ENCODE measurements at places on chromosomes 2 and 18.

DNA sequence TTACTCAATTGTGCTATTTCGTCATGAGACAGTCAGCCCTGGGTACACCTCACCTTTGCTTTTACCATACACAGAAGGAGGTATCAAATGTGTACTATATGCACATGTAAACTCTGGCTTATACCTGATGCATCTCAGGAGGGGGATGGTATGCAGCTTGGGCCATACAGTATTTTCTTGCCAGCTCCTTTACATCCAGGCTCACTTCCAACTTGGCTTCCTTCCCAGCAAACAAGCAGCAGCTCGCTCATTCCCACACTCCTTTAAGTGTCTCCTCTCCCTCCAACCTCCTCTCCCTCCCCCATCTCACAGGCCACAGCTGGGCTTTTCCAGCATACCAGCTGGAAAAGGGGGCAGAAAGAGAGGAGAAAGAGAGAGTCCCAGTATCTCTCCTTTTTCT lies 9.6 kb downstream of the MARCHF4 start:
- no peak for DNase-seq

- no peak for DNase-seq
Measured at GRCh38 chr2:112606547-112606946, 22.1 kb downstream of the CHCHD5 start.

DNA sequence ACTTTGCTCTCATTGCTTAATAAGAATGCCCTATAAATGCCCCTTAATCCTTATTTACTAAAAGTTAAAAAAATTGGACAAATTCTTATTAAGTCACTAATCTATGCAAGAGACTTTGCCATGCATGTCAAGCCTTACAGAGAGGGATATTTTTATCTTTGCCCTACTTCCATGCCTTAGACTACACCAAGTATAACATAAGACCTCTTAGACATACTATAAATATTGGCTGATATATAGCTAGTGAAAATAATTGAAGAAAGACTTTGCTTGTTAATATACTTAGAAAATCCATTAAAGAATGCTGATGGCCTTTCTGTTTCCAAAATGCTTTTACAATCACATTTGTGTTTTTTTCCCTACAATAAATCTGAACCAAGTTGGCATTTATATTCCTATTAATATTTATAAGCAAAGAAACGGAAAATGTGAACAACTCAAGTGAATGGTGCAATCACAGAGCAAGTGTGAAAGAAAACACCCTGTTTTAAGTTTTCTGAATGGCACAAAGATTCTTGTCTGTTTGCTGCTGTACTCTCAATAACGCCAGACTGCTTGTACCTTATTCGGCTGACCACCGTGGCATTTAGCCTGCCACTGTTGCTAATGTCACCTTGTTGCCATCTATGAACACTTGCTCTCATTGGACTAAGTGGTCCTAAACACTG lies 105.0 kb downstream of the MC4R start:
- no peak for DNase-seq

DNA sequence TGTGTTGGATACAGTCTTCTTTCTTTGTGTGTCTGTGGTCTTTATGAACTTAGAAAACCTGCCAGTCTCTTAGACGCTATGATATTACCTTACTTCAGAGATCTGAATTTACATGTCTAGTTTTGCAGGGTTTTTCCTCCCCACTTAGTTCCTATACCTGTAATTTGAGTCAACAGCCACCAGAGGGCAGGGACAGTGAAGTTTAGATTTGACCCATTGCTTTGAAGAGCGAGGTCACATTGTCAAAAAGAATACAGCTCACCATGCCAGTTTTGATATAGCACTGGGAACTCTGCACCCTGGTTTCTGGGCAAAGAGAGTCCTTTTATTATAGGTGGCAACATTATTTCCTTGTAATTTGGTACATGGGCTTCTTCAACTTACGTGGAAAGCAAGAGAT lies 102.3 kb downstream of the MAPK4 start:
- no peak for DNase-seq

DNA sequence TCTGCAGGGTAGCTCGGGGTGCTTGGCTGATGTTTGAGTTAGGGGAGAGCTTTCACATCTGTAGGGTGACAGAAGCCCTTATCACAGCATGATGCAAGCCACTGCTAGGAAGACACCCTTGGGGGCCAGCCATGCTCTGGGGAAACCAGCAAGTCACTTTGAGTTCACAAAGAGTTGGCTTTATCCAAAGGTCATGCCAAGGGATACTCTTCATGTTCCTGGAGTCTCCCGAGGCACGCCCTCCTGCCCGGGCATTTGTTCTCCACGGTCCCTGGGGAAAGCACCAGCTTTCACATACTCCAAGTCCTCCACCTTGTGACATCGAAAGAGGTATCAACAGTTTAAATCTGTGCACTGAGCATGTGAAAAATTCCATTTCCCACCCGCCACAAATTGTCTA lies 227.7 kb downstream of the VAPA start:
- no peak for DNase-seq

DNA sequence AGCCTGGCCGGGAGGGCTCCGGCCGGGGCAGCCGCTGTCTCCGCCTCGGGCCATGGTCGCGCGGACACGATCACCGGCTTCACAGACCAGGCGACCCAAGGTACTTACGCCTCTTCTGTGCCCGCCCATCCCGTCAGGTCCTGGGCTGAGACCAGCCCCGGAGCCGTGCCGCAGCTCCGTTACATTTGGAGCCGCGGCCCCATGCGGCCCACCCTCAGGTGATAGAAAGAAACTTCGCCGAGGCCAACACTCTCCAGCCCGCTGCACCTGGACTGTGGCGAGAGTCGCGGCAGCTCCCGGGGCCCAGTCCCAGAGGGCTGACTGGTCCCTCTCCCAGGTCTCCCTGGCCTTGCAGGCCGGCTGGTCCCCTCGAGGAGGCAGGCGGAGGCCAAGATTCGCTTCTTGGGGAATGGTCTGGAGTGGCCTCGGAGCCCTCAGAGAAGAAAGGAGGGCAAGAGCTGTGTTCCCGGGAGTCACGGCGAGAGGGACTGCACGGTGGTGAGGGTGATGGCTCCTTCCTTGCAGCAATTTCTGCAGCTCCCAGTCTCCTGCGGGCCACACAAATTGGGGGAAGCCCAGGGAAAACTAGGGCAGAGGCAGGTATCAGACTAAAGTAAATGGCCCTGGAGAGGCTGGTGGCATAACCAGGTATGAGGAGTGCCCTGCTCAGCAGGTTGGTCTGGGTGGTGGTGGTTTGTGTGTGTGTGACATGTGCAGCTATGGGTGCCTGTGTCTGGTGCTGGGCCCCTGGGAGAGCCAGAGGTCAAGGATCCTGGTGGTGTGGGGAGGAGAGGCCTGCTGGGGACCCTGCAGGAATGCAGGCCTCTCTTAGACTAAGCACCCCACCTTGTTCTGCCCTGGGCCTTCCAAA lies 822 bp downstream of the GDF7 start:
- no peak for DNase-seq

- DNase-seq: no peak
Measured at GRCh38 chr2:233846387-233847247, 7.7 kb downstream of the HJURP start.

Measured in ovary (tissue), 10 donors.